ENCODE measurements at places on chromosomes 5 and 9.

GRCh38 chr5:65279603-65280002 lies 202.1 kb downstream of the ADAMTS6 start:
- no peak for DNase-seq

DNA sequence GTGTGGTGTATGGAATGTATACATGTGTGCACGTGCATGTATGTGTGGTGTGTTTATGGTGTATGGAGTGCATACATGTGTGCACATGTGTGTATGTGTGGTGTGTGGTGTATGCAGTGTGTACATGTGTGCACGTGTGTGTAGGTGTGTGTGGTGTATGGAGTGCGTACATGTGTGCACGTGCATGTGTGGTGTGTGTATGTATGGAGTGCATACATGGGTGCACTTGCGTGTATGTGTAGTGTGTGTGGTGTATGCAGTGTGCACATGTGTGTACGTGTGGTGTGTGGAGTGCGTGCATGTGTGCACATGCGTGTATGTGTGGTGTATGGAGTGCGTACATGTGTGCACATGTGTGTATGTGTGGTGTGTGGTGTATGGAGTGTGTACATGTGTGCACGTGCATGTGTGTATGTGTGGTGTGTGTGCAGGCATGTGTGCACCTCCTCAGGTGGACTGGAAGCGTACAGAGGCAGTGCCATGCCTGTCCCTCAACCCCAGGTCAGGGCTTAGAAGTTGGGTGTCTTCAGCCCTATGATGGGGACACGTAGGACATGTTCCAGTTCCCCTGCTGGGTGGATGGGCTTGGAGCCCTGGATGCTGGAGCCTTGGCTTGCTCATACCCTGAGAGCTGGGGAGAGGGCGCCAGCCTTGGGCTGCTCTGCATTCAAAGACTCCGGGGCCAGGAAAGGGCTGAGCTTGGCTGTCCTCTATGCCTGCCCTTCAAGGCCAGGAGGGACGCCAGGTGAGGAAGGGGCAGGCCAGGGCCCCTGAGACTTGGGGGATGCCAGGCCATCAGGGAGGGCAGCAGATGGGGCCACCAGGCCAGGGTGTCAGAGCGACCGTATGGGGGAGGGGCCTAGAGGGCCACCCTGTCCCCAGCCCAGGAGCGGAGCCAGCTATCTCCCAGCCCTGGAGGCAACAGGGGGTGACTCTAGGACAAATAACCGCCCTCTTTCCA lies 12.2 kb downstream of the MYMK start:
- DNase-seq = no peak

- no peak for DNase-seq
Measured at GRCh38 chr9:126147186-126147935, 179.3 kb upstream of the MVB12B start.

GRCh38 chr9:126459546-126459945 lies 132.9 kb downstream of the MVB12B start:
- no peak for DNase-seq

DNA sequence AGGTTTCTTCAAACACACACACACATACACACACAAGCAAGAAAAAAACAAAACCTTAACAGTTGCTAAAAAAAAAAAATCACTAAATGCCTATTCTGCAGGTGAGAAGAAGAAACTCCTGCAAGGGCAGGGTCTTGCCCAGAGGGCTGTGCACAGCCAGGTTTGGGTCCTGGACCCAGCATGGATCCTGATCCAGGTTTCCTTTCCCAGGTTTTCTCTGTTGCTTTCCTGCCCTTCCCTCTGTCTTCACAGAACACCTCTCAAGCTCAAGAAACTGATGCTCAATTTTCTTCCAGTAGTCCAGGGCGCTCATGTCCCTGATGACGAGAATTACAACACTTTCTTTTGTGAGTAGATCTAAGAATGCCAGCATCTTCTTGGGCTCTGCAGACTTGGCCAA lies 136.6 kb downstream of the PAX5 start:
- no peak for DNase-seq

DNA sequence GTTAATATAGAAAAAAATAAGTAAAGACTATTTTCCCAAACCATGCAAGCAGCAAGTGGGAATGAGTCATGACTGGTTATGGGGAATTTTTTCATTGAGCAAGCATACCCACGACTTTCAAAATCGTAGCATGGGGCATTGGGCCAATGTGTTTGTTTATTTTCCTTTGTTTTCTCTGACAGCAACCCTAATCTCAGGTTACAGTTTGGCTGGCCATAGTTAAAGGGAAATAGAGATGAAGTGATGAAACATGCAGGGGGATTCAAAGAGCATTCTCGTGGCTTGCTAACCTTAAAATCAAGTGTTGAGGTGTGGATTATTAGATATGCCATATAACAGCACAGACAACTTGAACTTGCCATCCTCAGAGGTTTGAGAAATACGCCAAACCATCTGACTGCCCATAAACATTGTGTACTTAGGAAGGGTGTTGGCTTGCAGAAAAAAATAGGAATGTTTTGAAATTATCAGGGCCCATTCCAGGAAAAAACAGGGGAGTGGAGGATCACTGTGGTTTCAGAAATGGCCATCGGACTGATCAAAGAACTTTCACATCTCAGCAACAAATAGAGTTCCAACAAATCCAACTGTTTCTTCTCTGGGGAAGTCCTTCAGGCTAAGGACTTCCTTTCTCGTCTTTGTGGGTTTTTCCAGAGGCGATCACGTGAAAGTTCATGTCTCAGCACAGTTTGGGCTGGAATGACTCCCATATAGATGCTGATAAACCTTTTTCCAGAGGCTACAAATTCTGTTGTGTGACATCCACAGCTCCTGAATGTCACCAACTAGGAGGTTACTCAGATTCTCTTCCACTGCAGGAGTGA lies 259.1 kb downstream of the SYK start:
- DNase-seq = no peak

GRCh38 chr9:14967450-14968321 lies 57.5 kb upstream of the FREM1 start:
- DNase-seq = no peak

DNA sequence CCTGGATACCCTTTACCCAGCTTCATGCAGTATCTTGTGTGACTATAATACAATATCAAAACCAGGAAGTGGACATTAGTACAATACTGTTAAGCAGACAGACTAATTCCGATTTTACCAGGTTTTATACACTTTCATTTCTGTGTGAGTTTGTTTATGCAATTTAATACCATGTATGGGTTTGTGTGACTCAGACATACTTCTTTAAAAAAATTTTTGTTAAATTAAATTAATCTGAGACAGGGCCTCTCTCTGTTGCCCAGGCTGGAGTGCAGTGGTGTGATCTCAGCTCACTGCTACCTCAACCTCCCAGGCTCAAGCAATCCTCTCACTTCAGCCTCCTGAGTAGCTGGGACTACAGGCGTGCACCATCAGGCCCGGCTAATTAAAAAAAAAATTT lies 156.8 kb downstream of the GAPVD1 start:
- no peak for DNase-seq

DNA sequence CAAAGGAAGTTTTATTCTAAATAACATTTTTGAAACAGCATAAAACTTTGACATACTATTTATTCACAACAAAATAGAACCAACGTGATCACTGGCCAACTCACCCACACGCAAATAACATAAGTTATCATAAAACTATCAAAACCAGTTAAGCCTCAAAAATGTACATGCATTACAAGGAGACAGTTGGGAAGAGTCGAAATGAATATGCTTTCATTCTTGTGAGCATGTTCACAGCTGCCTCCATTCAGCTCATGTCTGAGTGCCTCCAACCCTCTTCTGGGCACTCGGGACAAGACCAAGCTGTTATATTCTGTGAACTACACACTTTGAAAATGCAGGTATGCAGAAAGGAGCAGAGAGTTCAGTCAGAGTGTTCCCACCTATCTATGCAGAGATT lies 284.9 kb downstream of the BNC2 start:
- no peak for DNase-seq

DNA sequence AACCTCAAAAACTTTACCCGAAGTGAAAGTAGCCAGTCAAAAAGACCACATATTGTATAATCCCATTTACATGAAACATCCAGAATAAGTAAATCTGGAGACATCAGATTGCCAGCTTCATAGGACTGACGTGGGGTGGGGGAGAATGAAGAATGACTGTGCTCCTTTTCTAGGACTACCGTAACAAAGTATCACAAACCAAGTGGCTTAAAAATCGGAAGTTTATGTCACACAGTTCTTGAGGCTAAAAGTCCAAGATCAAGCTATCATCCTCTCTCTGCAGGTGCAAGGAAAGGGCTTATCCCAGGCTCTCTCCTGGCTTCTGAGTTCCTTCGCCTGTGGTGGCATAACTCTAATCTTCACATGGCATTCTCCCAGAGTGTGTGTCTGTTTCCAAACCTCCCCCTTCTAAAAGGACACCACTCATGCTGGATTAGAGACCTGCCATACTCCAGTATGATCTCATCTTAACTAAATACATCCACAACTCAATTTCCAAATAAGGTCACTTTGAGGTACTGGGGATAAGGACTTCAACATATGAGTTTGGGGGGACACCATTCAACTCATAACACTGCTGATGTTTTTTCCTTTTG lies 25.5 kb downstream of the ADAM19 start:
- DNase-seq = no peak

GRCh38 chr9:87973730-87974292 lies 522 bp downstream of the CDK20 start:
- peak; percentile 12 for DNase-seq

- no peak for DNase-seq
Measured at GRCh38 chr5:147504011-147504410, 5.9 kb downstream of the DPYSL3 start.

- DNase-seq = peak; percentile 75
Measured at GRCh38 chr5:147190331-147190730, 44.5 kb upstream of the STK32A start.

- no peak for DNase-seq
Measured at GRCh38 chr5:128362370-128362769, 175.7 kb downstream of the FBN2 start.

DNA sequence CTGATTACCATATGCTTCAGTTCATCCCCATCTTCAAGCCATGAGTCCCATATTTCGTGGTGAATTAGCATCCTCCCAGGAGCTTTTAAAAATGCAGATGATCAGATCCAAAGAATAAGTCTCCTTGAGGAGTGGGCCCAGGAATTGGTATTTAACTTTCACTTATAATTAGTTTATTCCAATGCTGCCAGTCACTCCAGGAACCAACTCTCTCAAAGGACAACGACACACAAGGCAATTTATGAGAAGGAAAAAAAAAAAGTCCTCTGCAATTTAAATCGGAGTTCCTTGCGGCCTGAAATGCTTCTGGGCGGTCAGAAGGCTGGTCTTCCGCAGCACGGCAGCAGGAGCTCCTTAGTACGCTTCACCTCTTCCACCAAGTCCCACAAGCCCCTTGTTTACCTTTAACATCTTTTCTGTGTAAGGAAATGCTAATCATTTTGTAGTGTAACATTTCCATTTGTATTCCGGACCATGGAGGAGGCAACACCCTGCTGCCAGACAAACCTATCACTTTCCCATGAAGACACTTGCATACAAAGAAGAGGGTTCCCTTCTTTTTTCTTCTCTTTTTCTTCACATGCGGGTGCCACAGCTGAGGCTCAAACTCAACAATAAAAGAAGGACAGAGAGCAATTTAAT lies 16.3 kb upstream of the KCNV2 start:
- DNase-seq = no peak

DNA sequence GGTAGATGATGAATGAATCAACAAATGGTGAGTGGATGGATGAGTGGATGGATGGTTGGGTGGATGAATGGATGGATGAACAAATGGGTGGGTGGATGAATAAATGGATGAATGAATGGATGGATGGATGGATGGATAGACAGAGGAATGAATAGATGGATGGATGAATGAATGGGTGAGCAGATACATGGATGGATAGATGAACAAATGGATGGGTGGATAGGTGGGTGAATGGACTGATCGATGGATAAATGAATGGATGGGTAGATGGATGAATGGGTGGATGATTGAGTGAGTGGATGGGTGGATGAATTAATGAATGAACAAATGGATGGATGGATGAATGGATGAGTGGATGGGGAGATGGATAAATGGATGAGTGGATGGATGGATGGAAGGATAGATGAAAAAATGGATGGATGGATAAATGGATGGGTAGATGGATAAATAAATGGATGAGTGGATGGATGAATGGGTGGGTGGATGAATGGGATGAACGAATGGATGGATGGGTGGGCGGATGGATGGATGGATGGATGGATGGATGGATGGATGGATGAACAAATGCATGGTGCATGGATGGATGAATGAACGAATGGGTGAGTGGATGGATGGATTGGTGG lies 85.7 kb downstream of the PHF2 start:
- DNase-seq = no peak

Measured in globus pallidus (tissue), 1 donor.